ENCODE measurements at places on chromosomes 16 and 17.
A peak's percentile ranks its signal among the peaks of the same experiment; 100 is the strongest.

DNA sequence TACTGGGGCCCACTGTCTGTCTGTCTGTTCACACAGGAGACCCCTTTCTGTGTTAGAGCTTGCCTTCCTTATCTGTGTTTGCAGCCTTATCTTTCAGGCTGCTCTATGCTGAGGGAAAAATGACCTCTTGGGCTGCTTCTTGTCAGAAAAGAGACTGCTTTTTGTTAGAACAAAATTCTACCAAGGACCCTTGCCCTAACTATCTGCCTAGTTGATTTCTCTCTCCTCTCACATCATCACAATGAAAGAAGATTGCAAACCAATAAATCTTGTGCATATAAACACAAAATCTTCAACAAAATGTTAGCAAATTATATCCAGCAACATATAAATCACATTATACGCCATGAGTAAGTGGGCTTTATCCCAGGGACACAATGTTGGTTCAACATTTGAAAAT lies 1117.7 kb downstream of the CDH11 start:
- DNase-seq: no peak

GRCh38 chr16:12176051-12176450 lies 199.5 kb downstream of the SNX29 start:
- DNase-seq: no peak

DNA sequence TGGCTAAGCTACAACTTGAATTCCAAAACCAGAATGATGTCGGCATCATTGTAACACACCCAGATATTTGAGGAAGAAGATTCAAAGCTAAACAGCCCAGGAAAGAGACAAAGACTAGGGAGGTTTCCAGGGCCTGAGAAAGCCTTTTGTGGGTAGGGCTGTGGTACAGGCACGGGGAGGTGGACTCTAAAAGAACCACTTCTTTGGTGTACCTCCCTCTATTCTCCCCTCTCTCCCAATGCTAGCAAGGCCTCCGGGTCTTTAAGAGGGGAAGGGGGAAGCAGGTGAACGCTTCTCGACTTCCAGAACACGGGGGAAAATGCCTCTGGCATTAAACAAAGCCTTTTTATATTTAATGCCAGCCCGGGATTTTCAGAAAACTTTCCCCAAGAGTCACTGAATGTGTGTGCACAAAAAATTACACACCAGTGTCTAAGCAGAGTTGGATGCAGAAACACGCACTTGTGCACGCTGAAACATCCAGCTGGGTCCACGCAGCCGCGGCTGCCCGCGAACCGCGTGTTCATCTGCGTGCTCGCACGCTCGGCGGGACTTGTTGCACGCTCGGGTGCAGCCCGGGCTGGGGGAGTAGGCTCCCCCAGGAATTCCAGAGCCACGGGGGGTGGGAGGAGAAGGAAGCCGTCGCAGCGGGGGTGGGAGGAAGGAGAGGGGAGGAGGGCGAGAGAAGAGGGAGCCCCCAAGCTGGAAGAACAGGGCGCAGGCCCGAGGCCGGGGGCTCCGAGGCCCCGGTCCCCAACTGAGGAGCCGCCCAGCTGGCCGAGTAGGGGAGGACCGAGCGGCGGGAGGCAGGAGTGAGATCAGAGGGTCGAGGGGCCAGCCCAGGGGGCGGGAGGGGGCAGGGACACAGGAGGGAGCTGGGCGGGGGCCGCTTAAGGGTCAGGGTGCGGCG lies 20.1 kb upstream of the ZNF423 start:
- DNase-seq: no peak

GRCh38 chr17:27518545-27519521 lies 62.6 kb downstream of the KSR1 start:
- DNase-seq: no peak

DNA sequence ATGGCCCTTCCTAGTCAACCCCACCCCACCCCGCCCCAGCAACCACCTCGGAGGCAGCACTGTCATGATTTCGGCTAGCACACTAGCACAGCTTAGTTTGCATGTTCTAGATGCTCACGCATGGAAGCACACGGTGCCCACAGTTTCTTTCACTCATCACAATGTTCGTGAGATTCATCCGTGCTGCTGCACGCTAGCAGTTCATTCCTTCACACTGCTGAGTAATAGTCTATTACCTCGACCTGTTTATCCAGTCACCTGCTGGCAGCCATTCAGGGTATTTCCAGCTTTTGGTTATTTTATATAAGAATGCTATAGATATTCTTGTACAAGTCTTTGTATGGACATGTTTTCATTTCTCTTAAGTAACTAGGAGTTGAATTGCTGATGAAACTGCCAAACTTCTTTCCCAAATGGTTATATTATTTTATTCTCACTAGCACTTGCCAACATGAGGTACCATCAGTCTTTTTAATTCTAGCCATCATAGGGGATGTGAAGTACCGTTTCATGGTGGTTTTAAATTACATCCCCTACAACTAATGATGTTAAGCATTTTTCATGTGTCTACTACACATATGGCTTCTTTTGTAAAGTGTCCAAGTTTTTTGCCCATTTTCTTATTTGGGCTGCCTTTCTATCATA lies 75.7 kb downstream of the CYTH1 start:
- peak; percentile 62 for DNase-seq

DNA sequence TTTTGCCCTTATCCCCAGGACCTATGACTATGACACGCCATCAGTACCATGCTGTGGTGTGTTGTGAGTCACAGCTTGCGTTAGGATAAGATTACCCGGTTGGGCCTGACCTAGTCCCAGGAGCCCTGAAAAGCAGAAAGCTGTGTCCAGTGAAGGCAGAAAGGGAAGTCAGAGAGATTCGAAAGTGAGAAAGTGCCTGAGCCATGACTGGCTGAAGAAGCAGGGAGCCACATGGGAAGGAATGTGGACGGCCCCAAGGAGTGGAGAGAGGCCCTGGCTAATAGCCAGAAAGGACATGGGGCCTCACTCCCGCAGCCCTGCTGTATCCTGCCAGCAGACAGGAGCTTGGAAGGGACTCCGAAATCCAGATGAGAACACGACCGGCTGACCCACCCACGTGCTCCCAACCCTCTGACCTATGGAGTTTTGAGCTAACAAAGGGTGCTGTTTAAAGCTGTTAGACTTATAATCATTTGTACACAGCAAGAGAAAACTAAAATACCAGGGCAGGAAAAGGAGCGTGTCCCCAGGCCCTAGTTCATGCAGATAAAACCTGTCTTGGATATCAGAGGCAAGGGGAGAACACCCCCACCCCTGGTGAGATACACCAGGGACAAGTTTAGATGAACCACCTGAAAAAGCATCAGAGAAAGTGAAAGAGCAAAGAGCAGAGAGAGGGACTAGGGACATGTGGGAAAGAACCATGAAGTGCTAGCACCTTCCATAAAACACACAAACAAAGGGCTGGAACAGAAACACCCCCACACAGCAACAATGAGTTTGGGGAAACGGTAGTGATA lies 115.3 kb downstream of the SLC39A11 start:
- no peak for DNase-seq

DNA sequence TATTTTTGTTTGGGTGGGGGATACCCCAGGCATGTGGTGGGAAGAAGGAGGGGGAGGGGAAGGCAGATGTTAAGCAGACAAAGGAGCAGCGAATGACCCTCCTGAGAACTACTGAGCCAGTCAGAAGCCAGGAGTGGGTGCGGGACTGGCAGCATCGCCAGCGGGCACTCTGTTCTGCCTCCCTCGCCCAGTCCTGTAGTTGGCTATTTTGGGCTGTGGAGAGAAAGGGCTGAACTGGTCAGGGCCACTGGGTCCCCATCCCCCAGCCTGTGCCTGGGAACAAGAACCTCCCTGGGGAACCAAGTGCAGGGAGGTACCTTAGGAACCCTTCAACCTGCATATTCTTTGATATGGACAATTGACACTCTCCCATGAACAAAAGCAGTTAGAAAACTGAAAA lies 6.4 kb downstream of the LRRC3C start:
- no peak for DNase-seq

- no peak for DNase-seq
Measured at GRCh38 chr17:76263896-76264295, 1.3 kb upstream of the UBALD2 start.
